ENCODE measurements at places on chromosomes 16 and 17. TPM values are rescaled to one million over a fixed set of nuclear protein-coding genes. Genes with fewer than 3 reads are reported as not detected.

SRRM2 gene
- 66.8 TPM for total RNA-seq

CCDC144A gene
- total RNA-seq, result 3.3 TPM

BAIAP3 gene
- 0.51 TPM for total RNA-seq

TP53TG3B gene
- total RNA-seq, result not detected

TBC1D3 gene
- total RNA-seq, result not detected

CRYBA1 gene
- total RNA-seq, result not detected

DNA sequence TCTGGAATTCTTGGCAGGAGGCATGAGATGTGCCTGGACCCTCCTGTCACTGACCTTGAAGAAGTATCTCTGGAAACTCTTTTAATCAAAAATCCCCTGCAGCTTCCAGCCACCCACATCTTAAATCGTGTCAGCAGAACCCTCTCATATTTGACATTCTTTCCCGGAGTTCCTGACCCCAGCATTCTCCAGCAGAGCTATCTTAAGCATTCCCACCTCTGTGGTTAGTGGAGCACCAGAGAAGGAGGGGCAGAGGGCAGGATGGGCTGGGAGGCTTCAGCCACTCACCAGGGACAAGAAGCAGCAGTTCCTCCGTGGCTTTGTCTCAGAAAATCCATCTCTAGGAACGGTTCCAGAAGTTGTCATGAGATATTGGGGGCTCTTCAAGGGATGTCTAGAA, 149.9 kb downstream of the RGS9 start:
- DNase-seq, result peak; percentile 24
